Stimulated activated CD8-positive, alpha-beta memory T cell treated with anti-CD3 and anti-CD28 coated beads, Interleukin-4, amount 100 ng/mL, for 1 hour (primary cell): ENCODE measurements at places on chromosomes 5 and 9.

DNA sequence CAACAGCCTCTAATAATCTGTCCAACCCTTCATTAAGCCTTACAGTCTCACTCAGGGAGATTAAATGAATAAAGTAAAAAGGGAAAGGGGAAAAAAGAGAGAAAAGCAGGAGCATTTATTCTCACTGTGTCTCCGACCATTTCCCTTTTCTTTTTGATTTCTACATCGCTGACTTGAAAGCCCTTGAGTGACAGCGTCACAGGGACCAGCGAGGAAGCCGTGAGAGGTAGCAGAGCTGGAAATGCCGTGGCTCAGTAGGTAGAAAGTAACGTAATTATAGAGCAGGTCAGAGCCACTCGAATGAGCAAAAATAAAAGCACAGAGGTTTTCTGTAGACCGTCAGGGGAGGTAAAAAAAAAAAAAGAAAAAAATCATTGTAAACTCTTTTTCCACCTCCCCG is 52.4 kb downstream of the ASS1 start:
- no peak for DNase-seq

GRCh38 chr9:114410910-114411309 is 23.1 kb upstream of the AKNA start:
- no peak for DNase-seq

DNA sequence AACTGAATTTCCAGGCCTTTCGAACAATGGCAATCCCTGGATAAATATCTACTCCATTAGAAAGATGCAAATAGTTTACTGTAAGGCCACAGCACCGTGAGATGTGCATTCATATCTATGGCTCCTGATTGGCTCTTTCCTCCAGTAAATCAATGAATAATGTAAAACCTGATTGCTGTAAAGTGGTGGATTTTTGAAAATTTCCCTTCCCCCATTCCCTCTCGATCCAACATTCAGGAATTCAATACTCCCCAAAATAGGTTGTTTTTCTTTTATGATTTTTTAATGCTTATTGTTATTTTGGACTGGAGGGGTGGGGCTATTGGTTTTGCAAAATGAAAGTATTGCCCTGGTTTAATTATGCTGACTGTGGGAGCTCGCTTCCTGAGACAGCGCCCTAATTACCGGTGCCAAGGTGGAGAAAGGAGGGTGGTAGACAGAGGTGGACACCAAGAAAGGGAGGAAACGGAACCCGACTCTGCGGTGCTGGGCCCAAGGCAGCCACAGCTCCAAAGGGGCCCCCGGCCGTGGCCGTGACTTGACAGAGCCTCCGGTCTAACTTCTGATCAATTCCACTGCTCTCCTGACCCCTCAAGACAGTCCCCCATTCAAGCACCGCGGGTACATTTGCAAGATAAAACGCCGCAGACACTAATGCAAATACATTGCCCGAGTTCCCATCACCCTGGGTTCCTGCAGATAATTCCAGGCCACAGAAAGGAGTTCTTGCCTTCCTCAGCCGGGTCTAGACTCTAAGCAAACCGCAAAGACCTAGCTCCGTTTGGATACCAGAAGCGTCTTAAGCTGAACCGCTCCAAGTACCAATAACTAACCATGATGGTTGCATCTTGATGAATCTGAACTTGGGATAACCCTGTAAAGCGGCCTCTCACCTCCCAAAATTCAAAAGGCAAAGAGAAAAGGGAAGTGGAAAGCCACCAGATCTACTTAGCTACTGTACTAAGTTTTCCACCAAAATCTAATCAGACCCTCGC is 211.2 kb downstream of the MEF2C start:
- no peak for DNase-seq

- no peak for DNase-seq
Measured at GRCh38 chr5:158899792-158900191, 199.9 kb downstream of the EBF1 start.

GRCh38 chr9:78130004-78130403 is 98.4 kb upstream of the GNAQ start:
- DNase-seq, result no peak

DNA sequence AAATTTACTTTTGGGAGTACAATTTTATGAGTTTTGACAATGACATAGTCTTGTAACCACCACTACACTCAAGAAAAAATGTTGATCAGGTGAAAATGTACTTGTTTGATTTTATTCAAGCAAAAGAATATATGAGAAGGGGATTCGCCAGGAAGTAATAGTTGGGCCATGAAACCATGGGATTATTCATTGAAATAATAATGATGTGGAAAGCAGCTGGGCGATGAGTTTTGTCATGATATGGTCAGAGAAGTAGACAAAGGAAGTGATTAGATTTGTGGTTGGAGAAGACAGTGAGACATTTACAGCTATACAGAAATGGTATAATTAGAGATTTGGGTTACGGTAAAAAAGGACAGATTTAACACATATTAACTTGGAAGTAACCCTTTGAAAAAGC is 11.2 kb downstream of the HMGCR start:
- no peak for DNase-seq

DNA sequence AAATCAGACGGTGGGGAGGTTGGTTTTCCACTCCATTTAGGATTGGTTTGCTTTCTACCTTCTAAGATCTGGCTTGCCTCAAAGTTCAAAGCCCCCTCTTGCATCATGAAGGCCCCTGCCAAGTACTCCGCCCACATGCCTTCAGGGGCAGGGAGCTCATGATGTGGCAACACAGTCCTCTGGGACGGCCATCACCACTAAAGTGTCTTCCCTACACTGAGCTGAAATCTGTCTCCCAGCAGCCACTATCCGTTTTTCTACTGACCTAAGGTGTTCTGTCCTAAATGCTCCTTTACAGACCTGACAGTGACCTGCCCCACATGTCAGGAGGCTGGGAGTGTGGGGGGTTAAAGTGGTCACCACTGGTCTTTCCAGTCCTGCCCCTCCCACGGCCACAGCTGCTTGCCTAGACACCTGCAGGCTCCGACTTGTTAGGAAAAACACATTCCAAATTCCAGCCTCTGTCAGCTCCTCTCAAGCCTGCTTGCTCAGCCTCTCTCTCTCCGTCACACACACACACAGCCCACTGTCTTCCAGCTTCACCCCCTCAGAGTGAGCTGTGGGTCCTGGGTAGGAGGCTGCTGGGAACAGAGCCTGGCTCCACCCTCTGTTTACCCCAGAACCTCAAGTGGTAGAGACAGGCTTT is 44.9 kb downstream of the SHB start:
- no peak for DNase-seq
